RWPE2 (cell line): ENCODE measurements at places on chromosomes 2 and 18.

GRCh38 chr2:129059476-129059875, 740.8 kb upstream of the HS6ST1 start:
- DNase-seq = no peak
- H3K27ac ChIP-seq = no peak overlapping the region
- H3K36me3 ChIP-seq = no peaks in the 10 kb centered on the region
- peaks cover 35% of the 10 kb centered on the region for H3K4me1 ChIP-seq
- H3K27me3 ChIP-seq = no peaks in the 10 kb centered on the region

DNA sequence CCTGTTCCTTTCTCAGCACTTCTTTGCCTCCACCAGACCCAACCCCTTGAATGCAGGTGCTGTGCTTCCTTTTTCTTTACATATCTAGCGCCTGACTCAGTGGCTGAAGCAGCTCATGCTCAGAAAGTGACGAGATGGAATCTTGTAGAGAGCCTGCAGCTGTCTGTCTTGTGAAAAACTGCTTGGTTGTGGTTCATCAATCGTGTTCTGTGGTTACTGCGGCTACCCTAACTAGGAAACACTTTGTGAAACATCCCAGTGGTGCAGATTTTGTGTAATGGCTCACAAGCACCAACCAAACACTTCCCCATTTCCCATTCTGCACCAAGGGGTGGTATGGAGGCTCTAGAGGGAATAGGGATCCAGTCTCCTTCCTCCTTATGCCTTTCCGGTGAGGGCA, 307.2 kb upstream of the MMADHC start:
- no peak for DNase-seq
- H3K36me3 ChIP-seq = no peaks in the 10 kb centered on the region
- H3K4me3 ChIP-seq = no peak overlapping the region
- H3K27me3 ChIP-seq = no peaks in the 10 kb centered on the region

- H3K4me1 ChIP-seq = no peaks in the 10 kb centered on the region
- H3K27me3 ChIP-seq = no peaks in the 10 kb centered on the region
- H3K36me3 ChIP-seq = no peaks in the 10 kb centered on the region
- no peak overlapping the region for H3K27ac ChIP-seq
Observed at GRCh38 chr2:105470979-105471378, 72.1 kb upstream of the FHL2 start.

GRCh38 chr2:96551605-96552314, 15.2 kb downstream of the ARID5A start:
- H3K4me3 ChIP-seq = no peak overlapping the region
- DNase-seq = no peak
- H3K27me3 ChIP-seq = no peaks in the 10 kb centered on the region
- no peaks in the 10 kb centered on the region for H3K36me3 ChIP-seq

GRCh38 chr2:55364189-55365055, 55.2 kb downstream of the CCDC88A start:
- no peak overlapping the region for H3K27ac ChIP-seq
- H3K36me3 ChIP-seq = peaks cover 30% of the 10 kb centered on the region
- no peak for DNase-seq

- no peaks in the 10 kb centered on the region for H3K27me3 ChIP-seq
- H3K4me3 ChIP-seq = no peak overlapping the region
- no peaks in the 10 kb centered on the region for H3K4me1 ChIP-seq
- H3K36me3 ChIP-seq = no peaks in the 10 kb centered on the region
Observed at GRCh38 chr2:214960677-214961076, 151.2 kb upstream of the BARD1 start.

DNA sequence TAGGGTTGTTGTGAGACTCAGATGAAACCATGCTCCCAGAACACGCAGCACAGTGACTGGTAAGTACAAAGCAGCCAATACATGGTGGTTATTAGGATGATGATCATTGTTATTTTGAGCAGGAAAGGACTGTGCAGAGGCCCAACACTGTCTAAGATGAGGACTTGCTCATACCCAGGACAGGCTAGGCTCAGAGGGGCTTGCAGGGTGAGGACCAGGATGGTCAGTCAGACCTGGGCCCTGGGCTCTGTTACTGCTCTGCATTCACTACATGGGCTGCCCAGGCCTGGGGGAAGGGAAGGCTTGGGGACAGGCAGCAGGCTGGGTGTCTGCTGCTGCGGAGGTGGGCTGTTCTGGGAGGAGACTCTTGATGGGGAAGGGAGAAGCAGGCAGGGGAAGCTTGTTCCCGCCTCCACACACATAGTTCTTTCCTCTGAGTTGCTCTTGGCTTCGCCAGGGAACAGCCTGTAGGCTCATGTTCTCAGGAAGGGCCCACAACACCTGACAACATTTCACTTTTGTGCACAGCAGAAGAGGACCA, 17.5 kb downstream of the CAPN13 start:
- H3K4me1 ChIP-seq = no peaks in the 10 kb centered on the region
- DNase-seq = no peak
- H3K4me3 ChIP-seq = no peak overlapping the region
- H3K36me3 ChIP-seq = no peaks in the 10 kb centered on the region
- H3K27ac ChIP-seq = no peak overlapping the region

GRCh38 chr2:73832930-73833329, 4.2 kb downstream of the STAMBP start:
- no peaks in the 10 kb centered on the region for H3K27me3 ChIP-seq
- peaks cover 47% of the 10 kb centered on the region for H3K36me3 ChIP-seq
- no peak for DNase-seq
- peaks cover 29% of the 10 kb centered on the region for H3K4me1 ChIP-seq
- H3K4me3 ChIP-seq = no peak overlapping the region
- peak overlapping the region; percentile 7 for H3K27ac ChIP-seq

DNA sequence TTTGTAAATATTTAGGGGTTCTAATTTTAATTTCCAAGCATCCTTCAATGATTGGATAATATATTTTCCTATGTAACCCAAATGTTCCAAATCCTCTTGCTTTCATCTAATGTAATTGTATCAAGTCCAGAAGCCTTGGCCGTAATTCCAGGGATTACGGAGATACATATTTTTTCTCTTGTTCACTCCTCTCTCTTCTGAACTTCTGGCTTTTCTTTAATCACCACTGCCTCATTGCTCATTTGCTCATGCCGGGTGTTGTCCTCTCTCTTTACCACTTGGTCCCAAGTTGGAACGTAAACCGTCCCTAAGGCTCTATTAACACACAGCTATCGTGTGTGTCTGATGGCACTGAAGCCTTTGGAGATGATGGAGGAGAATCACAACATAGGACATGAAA, 188.7 kb upstream of the COL3A1 start:
- H3K4me3 ChIP-seq = no peak overlapping the region
- H3K27me3 ChIP-seq = no peaks in the 10 kb centered on the region
- no peak for DNase-seq

DNA sequence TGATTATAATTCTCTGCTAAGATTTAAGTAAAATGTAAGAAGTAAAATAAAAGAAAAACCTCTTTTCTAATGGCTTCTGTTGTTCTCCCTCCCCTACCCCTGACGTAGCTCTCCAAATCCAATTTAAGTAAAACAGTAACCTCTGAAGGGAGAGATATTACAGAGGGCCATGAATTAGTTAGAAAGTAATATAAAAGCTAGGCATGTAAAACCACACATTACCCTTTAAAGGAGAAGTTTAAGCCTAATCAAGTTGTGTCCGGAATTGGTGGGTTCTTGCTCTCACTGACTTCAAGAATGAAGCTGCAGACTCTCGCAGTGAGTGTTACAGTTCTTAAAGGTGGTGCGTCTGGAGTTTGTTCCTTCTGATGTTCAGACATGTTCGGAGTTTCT, 116.9 kb upstream of the SCN7A start:
- H3K27ac ChIP-seq = no peak overlapping the region
- H3K27me3 ChIP-seq = no peaks in the 10 kb centered on the region
- H3K4me1 ChIP-seq = no peaks in the 10 kb centered on the region
- H3K36me3 ChIP-seq = no peaks in the 10 kb centered on the region
- no peak for DNase-seq
- H3K4me3 ChIP-seq = no peak overlapping the region

- H3K4me3 ChIP-seq = no peak overlapping the region
- no peaks in the 10 kb centered on the region for H3K4me1 ChIP-seq
- no peaks in the 10 kb centered on the region; the same call in 1 of the 2 replicates for H3K36me3 ChIP-seq
- H3K27ac ChIP-seq = no peak overlapping the region
- no peak for DNase-seq
Observed at GRCh38 chr2:236499691-236500578, 69.7 kb upstream of the ACKR3 start.

GRCh38 chr2:197926673-197927072, 122.3 kb downstream of the PLCL1 start:
- no peak overlapping the region for H3K27ac ChIP-seq
- no peaks in the 10 kb centered on the region for H3K36me3 ChIP-seq
- no peaks in the 10 kb centered on the region for H3K4me1 ChIP-seq
- no peaks in the 10 kb centered on the region for H3K27me3 ChIP-seq

DNA sequence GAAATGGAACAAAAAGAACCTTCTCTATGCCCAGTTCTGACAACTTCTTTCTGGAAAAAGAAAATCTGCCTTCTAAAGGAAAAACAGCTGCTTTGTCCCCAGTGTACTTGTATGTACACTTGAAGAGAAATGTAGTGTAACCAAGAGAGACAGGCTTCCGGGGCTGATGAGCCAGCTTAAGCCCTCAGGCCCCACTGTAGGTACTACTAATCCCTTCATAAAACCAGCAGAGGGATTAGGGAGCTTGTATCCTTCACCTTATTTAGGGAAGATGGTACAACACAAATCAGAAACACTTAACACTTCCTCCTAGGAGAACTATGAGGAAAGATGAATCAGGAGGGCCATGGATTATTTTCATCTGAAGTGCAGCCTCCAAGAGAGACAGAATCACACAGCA, 18.8 kb upstream of the SUCLG1 start:
- no peak overlapping the region for H3K4me3 ChIP-seq
- no peaks in the 10 kb centered on the region for H3K27me3 ChIP-seq
- DNase-seq = no peak
- no peaks in the 10 kb centered on the region for H3K4me1 ChIP-seq
- no peak overlapping the region for H3K27ac ChIP-seq
- no peaks in the 10 kb centered on the region for H3K36me3 ChIP-seq

- no peaks in the 10 kb centered on the region for H3K36me3 ChIP-seq
- H3K4me1 ChIP-seq = no peaks in the 10 kb centered on the region
- no peaks in the 10 kb centered on the region for H3K27me3 ChIP-seq
- DNase-seq = no peak
Observed at GRCh38 chr2:100524331-100524730, 38.5 kb upstream of the PDCL3 start.
